Umbilical cord (tissue), 2 donors: ENCODE measurements at places on chromosomes 4 and X. TPM values are rescaled to one million over a fixed set of nuclear protein-coding genes. Genes with fewer than 3 reads are reported as not detected.

Gene HPGD
- 38.8 TPM for total RNA-seq

Gene CFAP99
- total RNA-seq: not detected

DNA sequence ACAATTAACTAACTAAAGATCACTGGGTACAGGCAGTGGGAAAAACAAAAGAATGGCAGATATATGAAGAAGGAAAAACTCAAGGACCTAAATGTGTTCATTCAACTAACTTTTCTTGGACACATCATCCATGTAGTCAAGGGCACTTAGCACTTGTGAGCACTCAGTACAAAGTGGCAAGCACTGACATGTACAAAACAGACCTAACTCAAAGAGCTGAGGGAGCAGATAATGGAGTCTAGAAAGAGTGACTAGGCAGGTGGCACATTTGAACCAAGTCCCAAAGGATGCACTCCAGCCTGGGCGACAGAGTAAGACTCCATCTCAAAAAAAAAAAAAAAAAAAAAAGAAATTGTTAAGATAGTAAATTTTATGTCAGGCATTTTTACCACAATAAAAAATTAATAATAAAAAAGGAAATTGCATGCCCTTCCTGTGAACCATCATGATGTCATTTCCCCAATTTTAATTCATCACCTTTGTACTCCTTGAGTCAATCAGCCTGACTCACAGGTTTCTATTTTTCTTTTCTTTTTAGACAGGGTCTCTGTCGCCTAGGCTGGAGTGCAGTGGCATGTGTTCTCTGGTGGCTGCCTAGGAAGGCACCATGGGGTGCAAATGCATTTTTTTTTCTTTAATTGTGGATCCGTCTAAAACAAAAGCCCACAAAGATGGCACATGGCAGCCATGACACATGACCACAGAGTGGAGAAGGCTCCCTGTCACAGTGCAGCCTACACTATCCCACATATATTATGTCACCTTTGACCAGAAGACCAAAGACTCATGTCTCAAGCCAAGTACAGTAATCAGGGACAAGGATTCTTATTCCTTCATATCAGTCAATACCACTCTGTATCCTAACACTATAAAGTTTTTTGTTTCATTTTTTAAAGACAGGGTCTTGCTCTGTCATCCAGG is 91.9 kb downstream of the CHST7 start:
- no peak for DNase-seq

DNA sequence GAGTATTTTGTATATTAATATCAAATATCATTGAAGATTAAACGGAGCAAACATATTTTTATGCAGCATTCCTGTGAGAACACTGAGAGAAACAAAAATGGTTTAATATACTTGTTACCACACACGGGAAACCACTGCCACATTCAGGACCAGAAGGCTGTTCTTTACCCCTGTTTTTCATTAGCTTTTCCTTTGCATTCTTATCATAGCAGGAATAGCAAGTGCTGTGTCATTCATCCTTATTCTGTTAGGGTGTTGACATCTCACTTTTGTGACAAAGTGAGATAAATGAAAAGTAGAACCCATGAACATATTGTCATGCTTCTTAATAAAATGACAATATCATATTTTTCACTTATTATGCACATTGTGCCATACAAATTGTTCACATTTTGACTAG is 212.4 kb upstream of the NDST4 start:
- no peak for DNase-seq

Gene H2BW1
- total RNA-seq: not detected

DNA sequence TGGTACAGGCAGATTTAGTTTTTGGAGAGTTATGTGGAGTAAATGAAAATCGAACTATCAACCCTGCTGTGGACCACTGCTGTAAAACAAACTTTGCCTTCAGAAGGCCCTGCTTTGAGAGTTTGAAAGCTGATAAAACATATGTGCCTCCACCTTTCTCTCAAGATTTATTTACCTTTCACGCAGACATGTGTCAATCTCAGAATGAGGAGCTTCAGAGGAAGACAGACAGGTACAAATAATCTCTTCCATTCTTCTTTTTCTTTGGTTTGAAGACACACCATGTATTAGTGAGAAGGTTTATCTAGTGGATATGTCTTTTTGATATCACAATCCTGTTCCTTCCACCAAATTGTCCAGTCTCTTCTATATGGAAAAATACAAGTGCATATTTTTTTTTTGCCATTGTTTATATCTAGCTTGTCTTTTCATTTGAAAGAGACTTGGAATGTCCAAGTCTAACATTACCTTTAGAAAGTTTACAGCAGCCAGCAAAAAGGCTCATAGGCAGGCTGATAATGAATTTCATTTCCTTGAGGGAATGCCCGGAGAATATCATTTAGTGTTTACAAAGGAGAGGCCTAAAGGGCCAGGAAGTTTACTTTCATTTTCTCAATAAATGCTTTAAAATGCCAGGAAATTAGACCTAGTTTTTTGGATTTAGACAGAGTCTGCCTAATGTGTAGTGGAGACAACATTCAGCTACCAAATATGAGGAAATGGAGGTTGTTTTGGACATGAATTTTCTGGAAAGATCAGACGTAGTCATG is 18.6 kb downstream of the AFM start:
- DNase-seq: no peak

Gene CPLX1
- not detected for total RNA-seq

Gene PWWP3B
- 9.6 TPM for total RNA-seq

Gene DHRSX
- 16.1 TPM for total RNA-seq
